ENCODE measurements at places on chromosomes 5 and 9.

GRCh38 chr9:130662099-130662969 lies 2.1 kb upstream of the PRDM12 start:
- no peak for DNase-seq

GRCh38 chr9:14165376-14166035 lies 148.4 kb downstream of the NFIB start:
- no peak for DNase-seq

GRCh38 chr9:112605518-112605917 lies 112.4 kb downstream of the INIP start:
- no peak for DNase-seq

DNA sequence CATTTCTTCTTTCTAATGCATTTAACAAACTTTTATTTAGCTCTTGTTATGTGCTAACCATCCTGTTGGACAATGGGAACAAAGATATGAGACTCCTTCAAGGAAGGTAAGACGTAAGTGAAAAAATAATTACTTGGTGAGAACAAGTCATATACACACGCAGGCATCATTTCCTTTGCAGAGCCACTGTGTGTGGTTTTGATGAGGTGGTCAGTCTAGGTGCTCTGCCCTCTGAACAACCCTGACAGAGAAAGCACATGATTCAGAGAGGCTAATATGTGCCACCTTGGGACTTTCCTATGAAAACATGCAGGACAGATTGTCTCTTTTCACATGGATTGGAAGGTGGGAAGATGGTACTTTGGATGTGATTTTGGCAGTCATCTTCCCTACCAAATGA lies 1162.5 kb upstream of the DMAC1 start:
- DNase-seq, result no peak

GRCh38 chr5:57642066-57642465 lies 159.5 kb upstream of the ACTBL2 start:
- no peak for DNase-seq

DNA sequence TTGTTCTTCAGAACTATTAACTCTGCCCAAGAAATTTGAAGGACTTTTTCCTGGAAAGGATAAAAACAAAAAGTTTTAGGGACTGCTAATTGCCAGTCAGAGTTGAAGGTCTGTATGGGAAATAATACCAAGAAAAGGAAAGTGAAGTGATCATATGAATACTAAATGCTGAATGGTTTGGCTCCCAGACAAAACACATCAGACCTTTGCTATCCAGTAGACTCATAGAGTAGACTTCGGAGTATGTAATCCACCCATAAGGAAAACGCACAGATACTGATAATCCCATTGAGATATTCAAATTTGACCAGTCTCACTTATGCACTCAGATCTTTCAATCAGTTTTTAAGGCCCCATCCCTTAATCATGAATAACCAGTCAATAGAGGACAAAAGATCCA lies 319.0 kb upstream of the PTGER4 start:
- no peak for DNase-seq

DNA sequence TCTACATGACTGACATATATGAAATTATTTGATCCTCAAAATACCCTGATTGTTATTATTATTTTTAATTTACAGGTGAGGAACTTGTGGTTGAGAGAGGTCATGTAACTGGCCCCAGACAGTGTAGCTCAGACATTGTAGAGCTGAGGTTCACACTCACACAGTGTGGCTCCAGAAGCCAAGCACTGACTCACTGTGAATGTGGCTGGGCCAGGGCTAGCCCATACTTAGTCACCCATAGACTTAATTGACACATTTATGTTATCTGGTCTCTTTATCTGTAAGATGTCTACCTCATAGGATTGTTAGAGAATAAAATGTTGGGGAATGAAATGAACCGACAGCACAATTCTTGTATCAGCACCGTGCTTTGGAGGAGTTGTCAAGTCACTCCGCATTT lies 24.9 kb upstream of the CCDC112 start:
- no peak for DNase-seq

GRCh38 chr9:29214690-29215253 lies 1641.5 kb upstream of the C9orf72 start:
- DNase-seq, result peak; percentile 10

- peak; percentile 49 for DNase-seq
Measured at GRCh38 chr9:136590821-136591752, 45.2 kb upstream of the NOTCH1 start.

GRCh38 chr5:109965634-109966033 lies 275.9 kb downstream of the MAN2A1 start:
- DNase-seq, result no peak

DNA sequence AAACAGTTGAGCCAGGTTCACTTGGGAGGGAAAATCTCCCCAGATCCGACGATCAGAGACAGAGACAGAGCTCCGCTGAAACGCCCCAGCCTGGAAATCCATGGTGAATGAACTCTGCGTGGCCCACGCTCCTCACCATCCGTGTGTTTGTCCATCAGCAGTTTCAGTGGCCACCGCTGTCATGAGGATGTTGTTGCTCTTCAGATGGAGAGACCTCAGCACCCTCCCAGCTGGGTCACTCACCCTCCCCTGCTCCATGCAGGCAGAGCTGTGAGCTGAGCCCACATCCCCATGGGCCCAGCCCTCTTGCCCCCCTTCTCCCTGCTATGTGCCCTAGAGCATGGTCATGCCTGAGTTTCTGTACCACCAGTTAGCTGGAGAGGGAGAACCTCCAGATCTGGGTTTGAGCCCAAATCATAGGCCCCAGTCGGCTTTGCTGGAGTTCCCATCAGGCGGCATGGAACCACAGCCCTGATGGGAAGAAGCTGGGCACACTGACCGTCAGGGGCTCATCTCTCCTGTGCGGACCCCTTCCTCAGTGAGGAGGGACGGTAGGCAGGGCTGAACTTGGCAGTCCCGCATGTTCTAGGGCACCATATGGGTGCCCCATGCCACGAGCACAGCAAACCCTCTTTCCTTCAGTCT lies 154.4 kb upstream of the COL5A1 start:
- DNase-seq, result no peak

DNA sequence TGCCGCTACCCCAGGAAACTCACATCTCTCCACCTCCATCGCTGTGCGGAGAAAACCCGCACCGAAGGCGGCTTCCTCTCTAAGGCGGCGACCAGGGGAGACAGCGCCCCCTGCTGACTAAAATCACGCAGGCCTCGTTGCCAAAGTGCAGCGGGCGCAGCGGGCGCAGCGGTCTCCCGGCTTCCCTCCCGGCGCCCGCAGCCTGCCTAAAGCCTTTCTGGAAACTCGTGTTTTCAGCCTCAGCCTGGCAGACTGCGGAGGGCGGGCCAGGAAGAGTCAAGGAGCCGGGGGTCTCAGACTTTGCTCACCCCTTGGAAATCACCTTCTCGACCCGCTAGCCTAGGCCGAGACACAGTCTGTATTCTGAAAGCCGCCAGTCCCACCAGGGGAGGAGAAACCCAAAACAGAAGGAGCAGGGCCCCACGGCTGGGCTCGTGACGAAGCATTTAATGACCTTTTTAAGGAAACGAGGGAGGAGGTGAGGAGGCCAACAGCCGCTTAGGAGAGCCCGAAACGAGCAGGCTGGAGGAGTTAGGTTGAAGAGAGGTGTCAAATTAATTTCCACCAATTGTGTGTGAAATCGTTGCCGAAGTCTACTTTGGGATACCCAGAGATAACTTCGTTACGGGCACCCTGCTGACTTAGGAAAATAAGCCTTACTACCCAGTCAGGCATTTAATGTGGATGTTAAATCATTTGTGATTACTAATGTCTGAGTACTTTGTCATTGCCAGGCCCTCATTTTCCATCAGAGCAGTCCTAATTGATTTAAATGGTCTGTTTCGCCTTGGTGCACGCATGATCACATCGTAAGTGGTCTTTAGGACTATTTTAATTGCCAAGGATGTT lies 7.3 kb upstream of the FOXB2 start:
- DNase-seq, result no peak

DNA sequence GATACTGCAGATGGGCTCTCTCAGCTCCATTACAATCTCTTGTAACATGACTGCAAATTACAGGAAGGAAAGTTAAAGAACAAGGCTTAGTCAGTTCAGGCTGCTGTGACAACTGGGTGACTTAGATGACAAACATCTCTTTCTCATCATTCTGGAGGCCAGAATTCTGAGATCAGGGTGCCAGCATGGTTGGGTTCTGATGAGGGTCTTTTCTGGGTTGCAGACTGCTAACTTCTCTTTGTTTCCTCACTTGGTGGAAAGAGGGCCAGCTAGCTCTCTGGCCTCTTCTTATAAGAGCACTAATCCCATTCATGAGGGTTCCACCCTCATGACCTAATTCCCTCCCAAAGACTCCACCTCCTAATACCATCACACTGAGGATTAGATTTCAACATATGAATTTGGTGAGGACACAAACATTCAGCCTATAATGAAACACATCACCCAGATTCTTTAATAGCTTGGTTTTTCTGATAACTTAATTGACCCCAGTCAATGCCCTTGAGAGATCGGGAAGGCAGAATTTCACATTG lies 73.6 kb upstream of the MAMDC2 start:
- no peak for DNase-seq

GRCh38 chr5:176650354-176650884 lies 3.1 kb downstream of the TSPAN17 start:
- no peak for DNase-seq

- DNase-seq, result no peak
Measured at GRCh38 chr5:140005145-140005591, 37.9 kb downstream of the NRG2 start.

Measured in muscle of back (tissue), 13 donors.